HFF-Myc (cell line): ENCODE measurements at places on chromosomes 4 and X.

- DNase-seq, result no peak
These were observed 81.2 kb downstream of the NPY1R start for GRCh38 chr4:163251204-163251603.

DNA sequence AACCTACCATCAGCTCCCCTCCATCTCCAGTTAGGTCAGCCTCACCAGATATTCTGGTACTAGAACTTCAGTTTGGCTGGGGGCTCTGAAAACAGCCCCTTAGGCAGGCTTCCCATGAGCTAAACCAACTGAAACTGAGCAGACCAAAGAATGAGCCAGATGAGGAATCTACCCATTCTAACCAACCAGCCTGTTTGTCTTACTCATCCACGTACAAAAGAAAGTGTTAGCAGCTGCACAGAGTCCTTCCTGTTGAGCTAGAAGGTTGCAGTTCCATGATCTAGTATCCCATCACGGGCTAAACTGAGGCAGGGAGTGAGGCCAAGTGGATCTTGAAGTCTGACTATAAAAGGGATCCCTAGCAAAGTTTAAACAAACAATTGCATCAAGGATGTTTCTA lies 17.5 kb downstream of the MAGEA9B start:
- no peak for DNase-seq

- no peak for DNase-seq
These were observed 14.4 kb upstream of the ATOH1 start for GRCh38 chr4:93814141-93814540.

GRCh38 chrX:10022580-10023245 lies 55.6 kb downstream of the CLDN34 start:
- DNase-seq, result peak; percentile 54

DNA sequence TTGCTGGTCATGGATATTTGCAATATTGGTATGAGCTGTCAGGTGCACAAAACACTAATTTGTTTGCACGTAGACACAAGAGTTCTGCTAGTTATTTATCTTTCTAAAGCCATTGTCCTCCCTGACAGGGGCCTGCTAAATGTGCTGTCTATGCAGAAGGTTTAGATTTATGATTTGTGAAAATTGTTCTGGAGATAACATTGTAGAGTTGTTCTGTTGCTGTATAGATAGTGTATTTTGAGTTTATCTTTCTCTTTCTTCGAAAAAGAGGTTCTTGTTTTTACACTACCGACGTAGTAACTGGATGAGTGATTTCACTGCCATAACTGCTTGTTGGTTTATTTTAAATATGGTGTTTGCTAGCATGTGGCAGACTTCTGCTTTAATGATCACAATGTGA lies 28.5 kb upstream of the FGG start:
- no peak for DNase-seq

DNA sequence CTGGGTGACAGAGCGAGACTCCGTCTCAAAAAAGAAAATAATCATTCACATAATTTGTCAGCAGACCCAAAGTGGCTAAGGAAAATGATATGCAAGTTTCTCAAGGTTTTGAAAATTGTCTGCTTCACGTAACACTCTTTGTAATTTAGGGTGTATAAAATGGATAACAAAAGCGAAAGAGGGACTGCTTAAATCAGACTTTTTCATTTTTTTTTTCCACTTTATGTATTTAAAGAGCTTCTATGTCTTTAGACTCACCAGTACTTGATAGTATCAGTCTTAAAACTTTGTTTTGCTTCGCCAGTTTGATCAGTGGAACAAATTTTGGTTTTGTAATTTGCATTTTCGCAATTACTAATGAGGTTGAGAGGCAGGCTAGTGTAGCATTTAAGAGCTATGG lies 34.6 kb downstream of the USP9X start:
- no peak for DNase-seq

DNA sequence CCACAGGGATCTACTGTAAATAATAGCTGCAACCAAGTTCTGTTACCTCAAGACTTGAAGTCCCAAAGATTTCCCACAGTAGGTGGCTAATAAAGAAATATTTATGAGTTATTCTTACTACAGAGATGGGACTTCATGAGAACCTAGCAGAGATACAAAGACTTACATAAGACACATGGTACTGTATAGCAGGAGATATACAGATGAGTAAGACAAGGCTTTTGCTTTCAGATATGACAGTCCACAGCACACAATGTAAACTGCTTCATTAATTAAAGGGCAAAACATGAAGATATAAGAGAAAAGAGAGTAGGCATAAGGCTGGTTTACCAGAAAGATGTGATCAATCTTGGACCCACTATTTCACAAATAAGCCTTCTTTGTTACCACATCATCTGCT lies 6.6 kb downstream of the ANKRD17 start:
- no peak for DNase-seq

GRCh38 chr4:83771113-83771705 lies 235.3 kb downstream of the GPAT3 start:
- DNase-seq, result peak; percentile 9

DNA sequence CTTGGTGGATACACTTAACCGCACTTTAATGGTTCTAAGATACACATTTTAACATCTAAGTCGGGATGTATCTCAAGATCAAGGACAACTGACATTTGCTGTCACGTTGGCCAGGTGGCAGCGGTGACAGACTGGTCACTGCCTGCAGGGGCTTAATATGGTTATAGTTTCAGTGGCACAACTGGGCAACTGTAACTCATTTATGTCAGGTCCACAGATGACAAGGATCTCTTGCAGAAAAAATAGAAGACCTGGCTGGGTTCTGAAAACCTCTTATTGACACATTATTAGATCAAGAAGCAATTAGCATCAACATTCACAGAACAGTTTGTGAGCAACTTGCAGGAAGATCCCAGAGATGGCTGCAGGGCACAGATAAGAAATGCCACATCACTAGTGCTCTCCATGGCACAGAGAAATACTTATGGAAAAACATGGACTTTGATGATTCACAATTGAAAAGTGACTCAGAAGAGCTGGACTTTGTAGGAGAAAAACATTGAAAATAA lies 99.6 kb upstream of the SORBS2 start:
- no peak for DNase-seq

- DNase-seq, result no peak
These were observed 218.9 kb downstream of the HS3ST1 start for GRCh38 chr4:11209826-11210225.

DNA sequence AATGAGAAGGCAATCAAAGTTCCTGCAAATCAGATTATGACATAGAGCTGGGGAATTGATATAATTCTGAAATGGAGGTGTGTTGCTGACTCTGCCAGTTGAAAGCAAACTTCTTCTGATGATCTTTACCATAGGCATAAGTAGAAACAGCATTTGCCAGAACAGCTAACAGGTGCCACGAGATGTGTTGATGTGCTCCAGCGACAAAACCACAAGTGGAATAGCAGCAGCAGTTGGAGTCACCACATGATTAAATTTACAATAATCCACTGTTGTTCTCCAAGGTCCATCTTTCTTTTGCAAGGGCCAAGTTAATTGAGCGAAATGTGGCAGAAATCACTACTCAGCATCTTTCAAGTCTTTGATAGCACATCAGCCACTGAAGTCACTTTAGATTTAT lies 3.7 kb upstream of the OSTC start:
- no peak for DNase-seq

- no peak for DNase-seq
These were observed 210.8 kb downstream of the MGST2 start for GRCh38 chr4:139876337-139876941.

DNA sequence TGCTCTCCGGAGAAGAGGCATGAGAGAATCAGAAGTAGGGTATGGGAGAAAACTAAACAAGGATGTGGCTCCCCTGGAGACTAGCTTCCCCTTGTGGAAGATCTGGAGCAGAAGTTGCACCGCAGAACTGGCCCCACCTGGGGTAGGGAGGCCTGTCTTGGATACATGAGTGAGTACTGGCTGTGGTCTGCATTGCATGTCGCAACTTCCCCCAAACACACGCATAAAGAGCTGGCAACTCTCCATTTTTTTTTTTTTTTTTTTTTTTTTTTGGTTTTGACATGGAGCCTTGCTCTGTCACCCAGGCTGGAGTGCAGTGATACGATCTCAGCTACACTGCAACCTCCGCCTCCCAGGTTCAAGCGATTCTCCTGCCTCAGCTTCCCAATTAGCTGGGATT lies 119.9 kb downstream of the EGF start:
- no peak for DNase-seq

DNA sequence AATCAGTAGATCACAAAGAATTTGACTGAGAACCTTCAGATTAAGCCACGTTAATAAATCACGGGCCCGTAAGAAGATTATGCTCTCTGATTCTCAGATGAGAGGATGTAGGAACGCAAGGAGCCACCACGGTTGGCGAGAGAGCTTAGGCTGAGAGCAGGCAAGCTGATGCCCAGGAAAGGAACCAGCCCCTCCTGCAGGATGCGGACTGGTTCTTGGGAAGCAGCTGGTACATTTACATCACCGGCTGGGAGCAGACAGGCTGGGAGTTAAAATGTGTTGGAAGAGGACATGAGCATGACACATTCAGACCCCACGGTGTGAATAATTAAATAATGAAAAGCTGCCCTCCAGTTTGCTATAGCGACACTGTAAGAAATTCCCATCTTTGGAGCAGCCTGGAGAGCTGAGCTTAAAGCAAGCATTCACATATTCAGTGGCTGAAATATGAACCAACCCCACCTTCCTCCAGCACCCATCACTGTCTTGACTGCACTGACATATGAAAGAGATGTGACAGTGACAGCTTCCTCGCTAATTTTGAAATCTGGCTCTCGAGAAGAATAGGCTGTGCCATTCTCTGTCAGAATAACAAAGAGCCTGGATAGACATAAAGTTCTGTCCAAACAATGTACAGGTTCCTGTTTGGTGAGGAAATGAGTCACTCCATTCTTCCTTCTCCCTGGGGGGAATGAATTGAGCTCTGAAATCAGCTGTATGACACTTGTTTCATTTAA lies 33.1 kb downstream of the LNX1 start:
- DNase-seq, result no peak

- DNase-seq, result no peak
These were observed 20.2 kb downstream of the IRAK1 start for GRCh38 chrX:153999359-154000037.

DNA sequence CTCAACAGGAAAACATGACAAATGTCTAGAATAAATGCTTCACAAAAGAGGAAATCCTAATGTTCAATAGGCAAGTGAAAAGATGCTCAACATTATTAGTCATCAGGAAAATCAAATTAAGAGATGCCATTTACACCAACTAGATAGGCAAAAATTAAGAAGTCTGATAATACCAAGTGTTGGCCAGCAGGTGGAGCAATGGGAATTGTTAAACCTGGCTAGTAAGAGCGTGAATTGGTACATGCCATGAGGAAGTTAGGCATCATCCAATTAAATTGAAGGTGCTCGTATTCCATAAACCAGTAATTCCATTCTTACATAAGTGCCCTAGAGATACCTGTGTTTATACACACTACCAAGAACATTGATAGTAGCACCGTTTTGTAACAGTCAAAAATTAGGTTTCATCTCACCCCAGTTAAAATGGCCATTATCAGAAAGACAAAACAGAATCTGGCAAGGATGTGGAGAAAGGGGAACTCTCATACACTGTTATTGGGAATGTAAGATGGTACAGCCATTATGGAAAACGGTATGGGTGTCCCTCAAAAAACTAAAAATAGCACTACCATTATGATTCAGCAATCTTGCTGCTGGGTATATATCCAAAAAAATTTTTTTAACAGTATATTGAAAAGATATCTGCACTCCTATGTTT lies 14.0 kb upstream of the ZCCHC18 start:
- peak; percentile 42 for DNase-seq

DNA sequence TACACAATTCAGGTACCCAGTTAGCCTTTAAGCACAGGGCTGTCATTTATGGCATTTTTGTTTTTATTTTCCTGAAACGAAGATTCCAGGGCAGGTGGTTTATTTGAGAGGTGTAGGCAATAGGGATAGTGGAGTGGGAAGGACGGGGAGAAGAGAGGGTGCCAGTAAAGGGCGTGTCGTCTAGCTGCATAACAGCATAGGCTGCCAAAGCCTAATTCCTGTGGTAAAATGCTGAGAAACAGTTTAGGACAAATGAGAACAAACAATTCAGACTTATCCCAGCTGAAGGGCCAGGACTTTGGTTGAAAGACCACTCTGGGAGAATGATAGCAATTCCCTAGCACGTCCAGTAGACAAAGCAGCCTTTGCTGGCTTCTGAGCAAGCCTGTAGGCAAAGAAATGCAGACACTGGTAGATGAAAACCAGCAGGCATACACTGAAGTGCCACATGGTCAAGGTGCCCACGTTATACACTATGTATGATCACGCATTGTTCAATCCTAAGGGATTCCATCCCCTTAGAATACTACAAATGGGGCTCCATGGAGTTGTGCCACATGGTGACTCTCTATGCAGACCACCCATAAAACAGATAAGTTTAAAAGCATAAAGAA lies 70.6 kb downstream of the PKD2 start:
- DNase-seq, result no peak

DNA sequence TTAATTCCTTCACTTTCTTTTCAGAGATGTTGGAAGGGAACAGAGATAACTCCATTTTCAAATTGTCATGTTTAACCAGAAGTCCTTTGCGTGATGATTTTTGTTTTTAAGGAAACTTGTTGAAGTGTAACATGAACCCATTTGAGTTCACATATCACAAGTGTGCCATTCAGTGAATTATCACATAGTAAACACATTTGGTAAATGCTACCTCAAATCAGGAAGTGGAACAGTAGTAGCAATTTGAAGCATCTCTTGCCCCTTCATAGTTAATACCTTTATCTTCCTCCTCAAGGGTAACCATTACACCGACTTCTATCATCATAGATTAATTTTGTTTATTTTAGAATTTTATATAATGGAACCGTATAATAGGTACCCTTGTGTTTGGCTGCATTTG lies 35.8 kb downstream of the KDM6A start:
- no peak for DNase-seq

DNA sequence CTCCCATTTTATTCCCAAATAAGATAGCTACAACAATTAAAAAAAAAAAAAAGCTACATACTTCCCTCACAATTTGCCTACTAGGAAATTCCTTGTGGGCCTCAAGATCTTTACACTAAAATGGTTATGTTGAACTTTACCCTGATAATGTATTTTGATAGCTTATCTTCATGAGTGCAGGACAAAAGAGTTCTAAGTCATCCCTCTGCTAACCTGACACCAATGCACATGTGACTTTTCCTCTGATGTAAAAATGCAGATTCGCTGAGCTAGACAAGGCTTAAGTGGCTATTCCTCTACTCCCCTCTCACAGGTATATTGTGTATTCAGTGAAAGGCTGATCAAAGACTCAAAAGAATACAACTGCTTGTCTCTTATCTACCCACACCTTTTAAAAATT lies 22.5 kb downstream of the ELF2 start:
- no peak for DNase-seq

- peak; percentile 32 for DNase-seq
These were observed 48.0 kb downstream of the SLC25A5 start for GRCh38 chrX:119516157-119516702.

DNA sequence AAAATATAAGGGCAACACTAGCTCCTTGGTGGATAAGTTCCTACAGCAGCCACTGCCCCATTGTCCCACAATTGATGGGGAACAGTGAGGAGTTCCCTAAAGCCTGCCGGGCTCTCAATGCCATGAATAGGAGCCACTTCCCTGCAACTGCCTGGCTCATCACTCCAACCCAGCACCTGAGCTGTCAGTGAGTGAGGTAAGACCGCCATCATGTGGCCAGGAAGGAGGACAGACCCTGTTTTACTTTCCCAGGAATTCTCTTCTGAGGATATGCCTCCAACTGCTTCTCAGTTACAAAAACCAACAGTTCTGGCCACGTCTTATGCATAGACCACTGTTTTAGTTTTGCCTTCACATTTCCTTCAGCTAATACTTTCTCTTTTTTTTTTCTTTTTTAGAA lies 45.5 kb downstream of the SRPX start:
- no peak for DNase-seq
